ENCODE measurements at places on chromosomes 16 and 17.

DNA sequence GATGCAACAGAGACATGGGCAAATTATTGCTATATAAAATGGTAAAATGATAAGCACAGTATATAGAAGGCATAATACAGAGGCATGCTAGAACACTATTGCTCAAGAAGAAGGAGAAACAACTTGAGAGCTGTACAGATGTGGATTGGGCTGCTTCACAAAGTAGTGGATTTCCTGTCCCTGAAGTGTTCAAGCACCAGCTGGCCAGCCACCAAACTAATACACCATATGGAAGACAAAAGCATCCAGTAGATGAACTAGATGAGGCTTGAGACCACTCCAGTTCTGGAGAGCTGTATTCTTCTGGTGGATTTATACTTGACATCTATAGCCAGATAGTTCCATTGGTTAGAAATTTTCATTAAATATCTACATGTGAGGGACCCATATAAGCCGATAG, 134.1 kb upstream of the GNAO1 start:
- no peak overlapping the region for H3K4me3 ChIP-seq
- no peak overlapping the region for H3K27ac ChIP-seq
- peaks cover 25% of the 10 kb centered on the region for H3K27me3 ChIP-seq

DNA sequence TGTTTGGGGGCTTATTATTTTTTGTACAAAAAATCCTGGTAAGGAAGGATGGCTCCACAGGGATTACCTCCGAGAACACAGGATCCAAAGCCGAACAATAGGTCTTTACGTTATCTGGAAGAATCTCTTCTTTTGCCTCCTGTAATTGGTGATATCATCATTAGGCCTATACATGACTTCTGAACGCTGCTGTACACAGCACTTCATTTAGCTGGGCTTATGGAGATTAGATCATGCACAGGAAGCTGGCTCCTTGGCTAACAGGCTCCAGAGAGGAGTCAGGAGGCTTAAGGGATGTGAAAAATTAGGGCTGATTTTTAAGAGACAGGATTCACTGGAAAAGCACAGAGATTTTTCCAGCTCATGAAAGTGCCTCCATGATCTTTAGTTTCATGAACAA, 54.7 kb downstream of the TANGO6 start:
- H3K4me1 ChIP-seq: no peaks in the 10 kb centered on the region
- peaks cover 7% of the 10 kb centered on the region for H3K36me3 ChIP-seq
- DNase-seq: no peak
- no peak overlapping the region for H3K4me3 ChIP-seq

- H3K27ac ChIP-seq: peak overlapping the region; percentile 79
- no peak for DNase-seq
- no peaks in the 10 kb centered on the region for H3K27me3 ChIP-seq
Measured at GRCh38 chr17:47719411-47720152, 13.5 kb upstream of the TBX21 start.

GRCh38 chr17:79189305-79189704, 114.7 kb downstream of the ENGASE start:
- H3K27me3 ChIP-seq: peaks cover 100% of the 10 kb centered on the region
- peaks cover under 1% of the 10 kb centered on the region for H3K4me1 ChIP-seq

DNA sequence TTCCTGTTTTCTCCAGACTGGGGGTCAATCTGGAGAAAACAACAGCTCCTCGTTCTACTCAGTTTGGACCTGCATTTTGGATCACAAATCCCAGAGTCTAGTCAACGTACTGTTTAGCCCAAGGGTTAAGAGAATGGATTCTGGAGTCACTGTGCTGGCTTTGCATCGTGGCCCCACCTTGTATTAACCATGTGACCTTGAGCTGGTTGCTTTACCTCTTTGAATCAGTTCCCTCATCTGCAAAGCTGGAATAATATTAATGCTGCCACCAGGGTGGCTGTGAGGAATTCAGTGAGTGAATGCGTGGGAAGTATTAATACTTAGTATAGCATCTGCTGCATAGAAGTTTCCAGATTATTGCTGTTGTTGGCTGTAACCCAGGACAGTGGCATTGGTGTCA, 11.3 kb upstream of the DHRS7C start:
- H3K27ac ChIP-seq: no peak overlapping the region
- H3K27me3 ChIP-seq: peaks cover 26% of the 10 kb centered on the region
- no peaks in the 10 kb centered on the region for H3K36me3 ChIP-seq
- no peaks in the 10 kb centered on the region for H3K4me1 ChIP-seq
- DNase-seq: no peak

GRCh38 chr16:22813223-22813947, 577 bp upstream of the HS3ST2 start:
- no peaks in the 10 kb centered on the region for H3K36me3 ChIP-seq
- H3K4me1 ChIP-seq: no peaks in the 10 kb centered on the region
- peaks cover 60% of the 10 kb centered on the region for H3K27me3 ChIP-seq
- H3K4me3 ChIP-seq: no peak overlapping the region
- DNase-seq: no peak

DNA sequence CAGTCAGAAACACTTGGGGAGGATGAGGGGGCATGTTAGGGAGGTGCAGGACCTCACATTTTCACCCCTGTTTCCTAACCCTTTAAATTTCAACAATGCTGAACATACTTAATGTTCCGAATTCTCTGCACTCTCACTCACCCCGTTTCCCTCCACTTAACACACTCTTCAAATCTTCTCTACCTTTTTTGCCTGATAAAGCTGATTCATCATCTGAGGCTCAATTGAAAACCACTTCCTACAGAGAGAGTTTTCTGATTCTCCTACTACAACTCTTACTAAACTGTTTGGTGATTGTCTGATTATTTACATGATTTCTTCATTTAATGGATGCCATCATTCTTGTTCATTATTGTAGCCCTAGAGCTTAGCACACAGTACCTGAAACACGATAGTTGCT, 42.4 kb downstream of the PCTP start:
- H3K27ac ChIP-seq: no peak overlapping the region
- peaks cover 6% of the 10 kb centered on the region for H3K27me3 ChIP-seq
- H3K4me1 ChIP-seq: no peaks in the 10 kb centered on the region
- no peaks in the 10 kb centered on the region for H3K36me3 ChIP-seq

- no peaks in the 10 kb centered on the region for H3K27me3 ChIP-seq
- peaks cover 11% of the 10 kb centered on the region for H3K4me1 ChIP-seq
Measured at GRCh38 chr17:82748756-82749155, 3.1 kb upstream of the TBCD start.

GRCh38 chr17:62871291-62871690, 63.2 kb upstream of the MARCHF10 start:
- H3K4me3 ChIP-seq: no peak overlapping the region
- peaks cover 57% of the 10 kb centered on the region for H3K27me3 ChIP-seq

DNA sequence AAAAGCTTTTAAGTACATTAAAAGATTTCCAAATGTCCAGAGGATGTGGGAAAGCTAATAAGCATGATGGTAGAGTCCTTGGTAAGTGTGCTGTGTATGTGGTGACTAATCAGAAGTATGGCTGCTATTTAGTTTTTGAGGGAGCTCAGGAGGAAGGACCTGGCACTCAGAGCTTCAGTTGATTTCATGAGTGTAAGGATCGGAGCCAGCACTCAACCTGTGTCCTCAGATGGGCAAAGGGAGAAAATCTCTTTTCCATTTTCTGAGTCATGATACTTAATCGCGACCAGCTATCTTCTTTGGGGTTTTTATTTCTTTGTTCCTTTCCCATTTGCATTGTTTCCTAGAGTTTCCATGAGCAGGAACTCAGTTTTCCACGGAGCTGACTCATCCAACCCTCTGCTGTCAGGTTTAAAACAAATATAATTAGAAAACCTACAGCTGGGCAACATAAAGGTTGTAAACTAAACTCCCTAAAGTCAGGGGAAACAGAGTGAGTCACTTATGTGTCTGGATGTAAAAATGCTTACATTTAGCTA, 125.4 kb downstream of the MAP2K6 start:
- H3K36me3 ChIP-seq: peaks cover 41% of the 10 kb centered on the region
- no peak overlapping the region for H3K27ac ChIP-seq
- H3K27me3 ChIP-seq: no peaks in the 10 kb centered on the region
- DNase-seq: no peak
- H3K4me3 ChIP-seq: no peak overlapping the region

DNA sequence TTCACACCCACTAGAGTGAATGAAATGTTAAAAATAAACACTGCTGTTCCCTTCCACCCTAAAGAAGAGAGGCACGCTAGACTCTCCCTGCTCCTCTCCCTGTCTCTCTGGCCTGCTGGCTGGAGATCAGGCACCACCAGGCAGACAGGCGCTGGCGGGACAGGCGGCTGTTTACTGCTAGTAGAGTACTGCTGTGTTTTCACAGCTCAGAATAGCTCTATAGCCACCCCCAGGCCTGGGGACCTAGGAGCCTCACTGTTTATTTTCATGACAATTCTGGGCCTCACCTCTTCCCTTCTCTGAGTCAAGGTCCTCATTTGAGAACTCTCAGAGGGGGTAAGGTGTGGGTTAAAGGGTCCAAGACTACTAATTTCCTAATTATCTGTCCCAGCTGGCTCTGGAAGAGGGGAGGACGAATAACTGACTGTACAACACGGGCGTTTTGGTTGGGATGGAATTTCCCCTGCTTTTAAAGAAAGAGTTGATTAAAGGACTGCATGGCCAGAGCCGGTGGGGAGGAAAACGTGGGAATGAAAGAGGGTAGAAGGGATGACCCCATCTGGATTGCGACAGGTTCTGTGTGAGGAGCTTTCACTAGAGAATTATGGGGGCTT, 9.0 kb upstream of the G6PC1 start:
- no peak overlapping the region for H3K4me3 ChIP-seq
- peaks cover 45% of the 10 kb centered on the region for H3K27me3 ChIP-seq
- H3K27ac ChIP-seq: no peak overlapping the region
- no peak for DNase-seq
- no peaks in the 10 kb centered on the region for H3K4me1 ChIP-seq
- no peaks in the 10 kb centered on the region for H3K36me3 ChIP-seq

- H3K4me1 ChIP-seq: peaks cover 25% of the 10 kb centered on the region
- no peaks in the 10 kb centered on the region for H3K27me3 ChIP-seq
- no peak overlapping the region for H3K27ac ChIP-seq
- H3K4me3 ChIP-seq: no peak overlapping the region
Measured at GRCh38 chr16:58118801-58119508, 10.2 kb downstream of the CFAP20 start.

GRCh38 chr17:31405890-31406371, 14.5 kb downstream of the RAB11FIP4 start:
- H3K27ac ChIP-seq: no peak overlapping the region
- no peak for DNase-seq
- peaks cover 5% of the 10 kb centered on the region for H3K4me1 ChIP-seq

GRCh38 chr16:57661510-57661909, 6.6 kb upstream of the ADGRG3 start:
- no peak for DNase-seq
- H3K27me3 ChIP-seq: no peaks in the 10 kb centered on the region
- H3K27ac ChIP-seq: peak overlapping the region; percentile 88
- peaks cover 37% of the 10 kb centered on the region for H3K36me3 ChIP-seq
- no peak overlapping the region for H3K4me3 ChIP-seq

- H3K27me3 ChIP-seq: peaks cover 13% of the 10 kb centered on the region
- DNase-seq: no peak
- no peak overlapping the region for H3K27ac ChIP-seq
- no peaks in the 10 kb centered on the region for H3K36me3 ChIP-seq
- no peaks in the 10 kb centered on the region for H3K4me1 ChIP-seq
Measured at GRCh38 chr17:41507315-41507880, 2.0 kb upstream of the KRT13 start.

- H3K36me3 ChIP-seq: peaks cover 4% of the 10 kb centered on the region
- no peak for DNase-seq
- H3K27me3 ChIP-seq: no peaks in the 10 kb centered on the region
- no peak overlapping the region for H3K27ac ChIP-seq
- no peak overlapping the region for H3K4me3 ChIP-seq
Measured at GRCh38 chr17:57107498-57108101, 22.6 kb downstream of the AKAP1 start.

- peak; percentile 57 for DNase-seq
- no peaks in the 10 kb centered on the region for H3K36me3 ChIP-seq
- peak overlapping the region; percentile 59 for H3K4me3 ChIP-seq
- H3K27ac ChIP-seq: peak overlapping the region; percentile 90
- peaks cover 53% of the 10 kb centered on the region for H3K4me1 ChIP-seq
- no peaks in the 10 kb centered on the region for H3K27me3 ChIP-seq
Measured at GRCh38 chr16:57601801-57602478, 26.5 kb upstream of the ADGRG1 start.

DNA sequence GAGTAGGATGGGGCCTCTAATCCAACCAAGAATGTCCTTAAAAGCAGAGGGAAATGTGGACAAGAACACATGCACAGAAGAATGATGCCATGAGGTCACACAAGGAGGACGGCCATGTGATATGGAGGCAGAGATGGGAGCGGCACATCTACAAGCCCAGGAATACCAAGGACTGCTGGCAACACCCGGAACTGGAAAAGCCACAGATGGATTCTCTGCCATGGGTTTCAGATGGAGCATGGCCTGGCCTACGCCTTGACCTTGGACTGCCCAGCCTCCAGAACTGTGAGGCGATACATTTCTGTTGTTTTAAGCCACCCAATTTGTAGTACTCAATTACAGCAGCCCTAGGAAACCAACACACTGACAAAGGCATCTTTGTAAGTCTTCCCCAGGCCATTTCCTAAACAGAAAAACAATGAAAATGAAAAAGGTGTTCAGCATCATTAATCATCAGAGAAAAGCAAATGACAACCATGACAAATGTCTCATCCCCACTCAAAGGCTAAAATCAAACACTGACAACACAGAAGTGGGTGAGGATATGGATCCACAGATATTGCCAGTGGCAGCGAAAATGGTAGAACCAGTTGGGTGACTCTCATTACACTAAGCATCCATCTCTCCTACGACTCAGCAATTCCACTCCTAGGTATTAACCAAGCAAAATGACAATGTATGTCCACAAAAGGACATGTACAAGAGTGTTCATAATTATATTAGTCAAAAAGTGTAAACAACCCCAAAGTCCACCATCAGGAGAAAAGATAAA, 76.9 kb upstream of the CNEP1R1 start:
- H3K27me3 ChIP-seq: peaks cover 19% of the 10 kb centered on the region
- H3K27ac ChIP-seq: no peak overlapping the region
- H3K36me3 ChIP-seq: no peaks in the 10 kb centered on the region
- no peaks in the 10 kb centered on the region for H3K4me1 ChIP-seq
- H3K4me3 ChIP-seq: no peak overlapping the region

GRCh38 chr17:74963656-74964055, 8.9 kb downstream of the HID1 start:
- peaks cover 4% of the 10 kb centered on the region for H3K4me1 ChIP-seq
- no peak for DNase-seq
- H3K27ac ChIP-seq: no peak overlapping the region
- H3K27me3 ChIP-seq: peaks cover 9% of the 10 kb centered on the region
- no peak overlapping the region for H3K4me3 ChIP-seq

GRCh38 chr17:42135664-42136653, 13.4 kb downstream of the HSPB9 start:
- peaks cover 61% of the 10 kb centered on the region for H3K4me1 ChIP-seq
- H3K4me3 ChIP-seq: no peak overlapping the region
- no peaks in the 10 kb centered on the region for H3K27me3 ChIP-seq
- H3K36me3 ChIP-seq: peaks cover 36% of the 10 kb centered on the region

GRCh38 chr17:15388356-15389041, 47.1 kb upstream of the TEKT3 start:
- H3K36me3 ChIP-seq: peaks cover 5% of the 10 kb centered on the region
- H3K4me1 ChIP-seq: no peaks in the 10 kb centered on the region

GRCh38 chr16:67862623-67863583, 9.9 kb upstream of the EDC4 start:
- peaks cover 32% of the 10 kb centered on the region for H3K36me3 ChIP-seq
- no peak for DNase-seq
- no peak overlapping the region for H3K27ac ChIP-seq
- H3K27me3 ChIP-seq: no peaks in the 10 kb centered on the region
- H3K4me3 ChIP-seq: no peak overlapping the region
- H3K4me1 ChIP-seq: peaks cover 17% of the 10 kb centered on the region
